Activated T-helper 1 cell treated with anti-CD3 and anti-CD28 coated beads, Interleukin-2, amount 50 U/mL, for 16 hours (primary cell): ENCODE measurements at places on chromosomes 5 and 9.

DNA sequence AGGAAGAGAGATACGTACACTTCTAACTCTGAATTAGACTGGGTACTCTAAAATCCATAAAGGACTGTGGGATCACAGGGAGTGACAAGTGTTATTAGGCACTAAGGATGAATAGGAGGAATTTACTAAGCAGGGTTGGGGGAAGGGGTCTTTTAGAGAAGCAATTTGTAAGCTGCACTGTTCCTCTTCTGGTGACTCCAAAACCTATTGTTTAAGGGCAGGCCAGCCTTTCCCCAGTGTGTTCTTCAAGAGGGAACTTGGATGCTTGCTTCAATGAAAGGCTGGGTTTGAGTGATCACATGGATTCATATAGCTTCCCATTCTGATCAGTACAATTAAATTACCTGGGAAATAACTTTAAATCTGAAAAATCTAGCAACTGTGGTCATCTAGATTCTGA, 71.8 kb downstream of the STX17 start:
- no peak for DNase-seq

DNA sequence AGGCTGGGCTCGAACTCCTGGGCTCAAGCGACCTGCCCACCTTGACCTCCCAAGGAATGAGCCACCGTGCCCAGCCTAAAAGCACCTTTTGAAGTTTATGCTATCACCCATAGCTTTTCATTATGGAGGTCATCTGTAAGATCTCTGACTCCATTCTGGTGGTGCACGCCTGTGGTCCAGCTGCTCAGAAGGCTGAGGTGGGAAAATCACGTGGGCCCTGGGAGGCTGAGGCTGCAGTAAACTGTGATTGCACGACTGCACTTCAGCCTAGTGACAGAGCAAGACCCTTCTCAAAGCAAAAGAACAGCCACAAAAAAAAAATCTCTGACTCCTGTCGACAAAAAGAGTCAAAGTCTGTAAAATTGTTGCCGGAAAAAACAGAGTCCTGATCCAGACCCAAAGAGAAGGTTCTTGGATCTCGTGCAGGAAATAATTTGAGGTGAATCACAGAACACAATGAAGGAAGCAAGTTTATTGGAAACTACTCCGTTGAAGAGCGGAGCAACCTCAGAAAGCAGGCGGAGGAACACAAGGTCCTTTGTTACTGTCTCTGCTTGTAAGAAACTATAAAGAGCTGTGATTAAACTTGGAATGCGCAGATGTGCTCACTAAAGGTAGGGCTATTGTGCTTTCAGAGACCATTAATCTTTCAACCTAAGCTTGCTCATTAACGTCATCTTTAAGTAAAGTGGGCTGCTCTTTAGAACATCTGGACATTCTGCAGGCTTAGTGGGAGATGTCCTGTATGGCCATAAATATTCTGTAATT, 2.0 kb upstream of the HAUS6 start:
- DNase-seq = no peak

DNA sequence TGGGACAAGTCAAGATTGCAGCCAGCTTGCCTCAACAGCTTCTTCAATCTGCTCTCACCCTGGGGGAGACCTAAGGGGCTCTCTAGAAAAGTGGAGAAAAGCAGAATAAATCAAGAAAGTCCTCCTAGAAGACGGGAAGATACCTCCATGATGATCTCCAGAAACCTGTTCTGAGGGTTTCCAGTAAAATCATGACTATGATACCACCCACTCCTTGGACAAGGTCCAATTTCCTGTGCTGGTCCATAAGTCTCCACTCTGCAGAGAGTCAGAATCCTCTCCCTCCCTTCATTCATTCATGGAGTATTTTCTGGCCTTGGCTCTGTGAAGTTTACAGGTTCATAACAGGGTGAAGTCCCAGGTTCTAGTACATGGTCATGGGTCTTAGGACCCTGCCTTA, 168.6 kb downstream of the SLC12A2 start:
- no peak for DNase-seq

GRCh38 chr9:112841261-112841660, 49.4 kb downstream of the SLC46A2 start:
- no peak for DNase-seq

GRCh38 chr5:50365426-50366251, 75.4 kb downstream of the EMB start:
- DNase-seq = no peak

GRCh38 chr9:87427851-87428506, 69.7 kb upstream of the DAPK1 start:
- no peak for DNase-seq

DNA sequence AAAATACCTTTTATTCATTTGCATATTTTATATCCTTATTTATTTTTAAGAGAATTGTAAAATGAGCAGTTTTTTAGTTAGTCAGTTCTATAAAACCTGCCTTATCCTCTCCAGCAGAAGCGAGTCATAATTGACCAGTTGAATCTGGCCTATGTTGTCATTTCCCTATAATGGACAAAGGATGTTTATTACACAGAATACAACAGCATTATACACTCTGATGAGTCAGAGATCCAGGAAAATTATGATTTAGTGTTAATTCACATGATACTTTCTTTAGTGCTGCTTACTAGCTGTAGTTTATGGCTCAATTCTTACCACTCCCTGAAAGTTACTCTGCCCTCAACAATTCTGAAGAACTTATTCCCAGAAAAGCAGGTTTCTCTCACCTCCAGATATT, 26.8 kb upstream of the LURAP1L start:
- DNase-seq = no peak

DNA sequence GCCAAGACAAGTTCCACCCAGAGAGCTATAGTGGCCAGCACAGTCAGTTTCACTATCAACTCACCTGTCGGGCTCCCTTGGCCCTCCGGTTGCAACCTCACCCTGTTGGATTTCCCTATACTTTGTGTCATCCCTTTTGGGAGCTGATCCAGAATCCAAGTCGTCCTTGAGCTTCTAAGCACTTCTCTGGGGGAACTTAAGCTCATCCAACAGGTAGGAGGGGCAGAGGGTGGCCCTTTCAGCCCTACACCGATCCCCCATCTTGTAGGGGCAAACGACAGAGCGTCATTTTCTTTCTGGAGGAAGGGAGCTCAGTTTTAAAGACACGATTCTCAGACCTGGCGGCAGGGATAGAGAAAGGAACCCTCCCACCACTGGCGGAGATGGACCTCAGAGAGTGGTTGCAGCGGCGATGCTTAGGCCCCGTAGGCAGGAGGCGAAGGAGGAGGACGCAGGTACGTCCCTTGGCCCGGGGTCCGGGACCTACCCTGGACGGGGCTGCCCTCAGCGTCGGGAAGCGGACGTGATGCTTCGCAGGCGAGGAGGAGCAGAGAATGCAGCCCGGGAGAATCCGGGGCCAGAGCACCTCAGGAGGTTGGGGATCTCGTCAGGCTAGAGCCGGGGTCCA, 519 bp downstream of the ZER1 start:
- peak; percentile 7 for DNase-seq

- no peak for DNase-seq
Measured at GRCh38 chr9:130992682-130993032, 16.3 kb upstream of the LAMC3 start.

DNA sequence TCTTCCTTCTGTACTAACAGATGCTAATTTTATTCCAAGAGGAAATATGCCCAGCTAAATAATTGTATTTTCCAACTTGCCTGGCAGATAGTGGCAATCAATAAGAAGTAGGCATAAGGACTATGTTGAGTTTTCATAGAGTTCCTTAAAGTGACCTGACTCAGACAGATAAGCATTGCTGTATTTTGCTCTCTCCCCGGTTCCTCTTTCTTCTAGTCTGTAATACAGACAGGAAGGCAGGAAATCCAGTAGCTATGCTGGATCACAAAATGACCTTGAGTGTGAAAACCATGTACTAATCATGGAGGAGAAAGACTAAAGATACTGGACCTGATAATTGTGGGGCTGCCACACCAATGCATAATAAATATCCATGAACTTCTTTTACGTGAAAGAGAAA, 701.7 kb downstream of the CETN3 start:
- no peak for DNase-seq

GRCh38 chr9:89185980-89186379, 7.4 kb upstream of the SHC3 start:
- no peak for DNase-seq

DNA sequence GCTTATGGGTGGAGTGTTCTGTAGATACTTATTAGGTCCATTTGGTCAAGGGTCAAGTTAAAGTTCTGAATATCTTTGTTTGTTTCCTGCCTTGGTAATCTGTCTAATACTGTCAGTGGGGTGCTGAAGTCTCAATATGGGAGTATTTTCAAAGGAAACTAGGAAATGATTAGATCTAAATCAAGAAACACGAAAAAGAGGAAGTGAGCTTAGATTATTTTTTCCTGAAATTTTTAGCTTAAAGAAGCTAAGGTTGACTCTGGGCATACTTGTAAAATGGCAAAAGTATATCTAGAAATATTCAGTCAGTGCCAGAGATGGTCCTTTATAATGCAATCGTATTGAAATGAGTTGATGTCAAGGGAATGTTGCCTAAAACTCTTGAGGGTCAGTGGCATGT, 313.5 kb downstream of the ICE1 start:
- no peak for DNase-seq

- DNase-seq = no peak
Measured at GRCh38 chr5:37847978-37848425, 8.2 kb upstream of the GDNF start.

GRCh38 chr5:167565189-167565954, 726.1 kb upstream of the WWC1 start:
- no peak for DNase-seq

DNA sequence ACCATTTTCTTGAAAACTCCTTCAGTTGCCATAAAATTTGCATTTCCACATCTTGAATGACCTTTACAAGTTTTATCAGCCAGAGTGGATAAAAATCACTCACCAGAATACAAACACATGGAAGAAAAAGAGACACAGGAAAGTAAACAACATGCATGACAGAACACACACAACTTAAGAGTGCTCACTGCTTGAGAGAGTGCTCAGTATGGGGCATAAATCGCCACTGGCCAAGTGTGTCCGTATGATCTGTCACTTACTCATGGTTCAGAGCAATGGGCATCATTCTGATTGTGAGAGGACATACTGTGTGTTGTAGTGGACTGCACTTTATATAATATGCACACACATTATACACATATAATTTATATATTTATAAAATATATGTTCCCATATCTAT, 155.6 kb upstream of the NTRK2 start:
- no peak for DNase-seq

DNA sequence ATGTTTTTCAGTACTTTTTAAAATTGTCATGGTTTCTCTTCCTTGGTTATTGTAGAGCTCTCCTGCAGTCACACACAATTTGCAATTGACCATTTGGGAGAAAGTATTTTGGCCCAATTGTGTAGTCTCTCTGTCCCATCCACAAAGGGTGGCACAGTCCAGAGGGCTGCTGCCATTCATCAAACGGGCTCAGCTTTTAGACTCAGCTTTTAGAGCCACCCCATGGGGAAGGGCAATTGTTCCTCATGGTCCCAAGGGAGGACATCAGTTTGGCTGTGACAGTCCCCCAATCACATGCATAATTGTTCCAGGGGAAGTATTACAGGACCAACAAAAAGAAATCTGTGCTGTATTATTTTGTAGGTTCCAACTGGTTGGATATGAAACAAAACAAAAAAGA, 207.6 kb downstream of the ZNF462 start:
- DNase-seq = no peak

DNA sequence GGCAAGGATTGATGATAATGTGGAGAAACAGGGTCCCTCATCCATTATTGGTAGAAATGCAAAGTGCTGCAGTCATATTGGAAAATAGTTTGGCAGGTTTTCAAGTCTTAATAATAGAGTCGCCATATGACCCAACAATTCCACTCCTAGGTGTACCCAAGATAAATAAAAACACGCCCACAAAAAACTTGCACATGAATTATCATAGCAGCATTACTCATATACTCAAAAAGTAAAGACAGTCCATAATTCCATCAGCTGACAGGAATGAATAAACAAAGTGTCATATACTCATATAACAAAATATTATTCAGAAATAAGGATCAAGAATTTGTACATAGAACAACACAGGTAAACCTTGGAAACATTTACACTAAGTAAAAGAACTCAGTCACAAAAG, 242.9 kb upstream of the FTMT start:
- DNase-seq = no peak

- no peak for DNase-seq
Measured at GRCh38 chr9:117233016-117233415, 181.8 kb downstream of the ASTN2 start.

DNA sequence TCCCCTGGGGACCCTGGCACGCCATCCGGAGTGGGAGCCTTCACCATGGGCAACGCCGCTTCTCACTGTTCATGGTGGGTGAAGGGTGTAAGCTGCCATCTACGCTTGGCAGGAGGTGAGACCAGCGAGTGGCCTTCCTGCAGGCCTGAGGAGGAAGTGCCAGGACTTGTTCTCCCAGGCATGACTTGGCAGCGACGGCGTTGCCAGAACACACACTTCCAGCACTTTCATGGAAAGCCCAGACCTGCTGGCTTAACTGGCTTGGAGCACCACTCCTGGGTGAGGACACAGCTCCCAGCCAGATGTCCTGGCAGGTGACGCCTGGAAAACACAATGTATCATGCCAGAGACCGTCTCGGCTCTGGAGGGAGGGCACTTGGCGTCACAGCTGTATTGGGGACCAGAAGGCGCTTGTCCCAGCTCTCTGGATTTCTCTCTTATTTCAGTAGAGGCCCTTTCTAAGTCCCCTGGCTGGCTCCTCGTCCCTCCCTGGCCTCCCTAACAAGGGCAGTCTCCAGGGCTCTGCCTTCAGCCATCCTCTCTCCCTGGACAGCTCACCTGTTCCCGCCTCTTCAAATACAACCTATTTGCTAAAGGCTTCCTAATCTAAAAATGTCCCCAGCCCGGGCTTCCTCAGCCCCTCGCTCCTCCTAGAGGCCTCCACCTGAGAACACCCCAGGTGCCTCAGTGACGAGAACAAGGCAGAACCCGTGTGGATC, 188.3 kb downstream of the OLFM1 start:
- no peak for DNase-seq

GRCh38 chr5:760363-761058, 24.0 kb downstream of the ZDHHC11B start:
- peak; percentile 6 for DNase-seq

- DNase-seq = no peak
Measured at GRCh38 chr5:33261305-33261704, 179.5 kb upstream of the TARS1 start.

GRCh38 chr9:99116003-99116411, 11.1 kb downstream of the TGFBR1 start:
- no peak for DNase-seq

DNA sequence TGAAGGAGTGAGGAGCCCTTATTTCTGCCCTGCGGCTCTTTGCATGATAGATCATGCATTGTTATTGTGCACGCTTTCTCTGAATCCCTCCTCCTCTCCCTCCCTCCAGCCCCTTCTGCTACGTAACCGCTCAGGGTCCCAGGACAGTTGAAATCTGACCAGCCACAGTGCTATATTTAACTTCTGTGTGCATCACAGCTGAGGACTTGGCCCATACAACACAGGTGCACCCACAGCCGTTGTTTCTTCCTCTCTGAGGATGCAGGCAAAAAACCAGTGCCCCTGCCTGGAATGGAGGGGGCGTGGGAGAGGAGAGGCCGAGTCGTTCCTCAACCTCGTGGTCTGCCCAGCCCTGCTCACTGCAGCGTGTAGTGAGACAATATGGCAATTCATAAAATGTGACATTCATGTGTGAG, 335.6 kb upstream of the CLINT1 start:
- no peak for DNase-seq
